ENCODE measurements at places on chromosomes 7 and 10.
A peak's percentile ranks its signal among the peaks of the same experiment; 100 is the strongest.

- no peak for DNase-seq
Observed at GRCh38 chr10:24784061-24784460, 60.4 kb upstream of the ARHGAP21 start.

DNA sequence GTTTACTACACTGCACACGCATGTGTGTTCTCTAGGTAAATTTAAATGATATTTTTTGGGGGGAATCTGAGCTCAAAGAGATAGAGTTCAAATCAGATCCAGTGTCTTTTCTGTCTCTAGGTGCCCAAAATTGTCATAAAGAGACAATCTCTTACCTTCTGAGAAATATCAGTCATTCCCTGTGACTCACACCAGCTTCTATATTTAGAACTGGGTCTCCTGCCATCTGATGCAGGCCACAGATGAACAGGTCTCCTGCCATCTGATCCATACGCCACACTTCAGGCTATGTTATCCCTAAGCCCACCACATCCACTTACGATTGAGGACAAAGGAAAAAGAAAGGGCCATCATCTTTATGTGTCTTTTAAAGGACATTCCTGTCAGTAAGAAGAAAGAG lies 136.3 kb upstream of the LAMB4 start:
- no peak for DNase-seq

DNA sequence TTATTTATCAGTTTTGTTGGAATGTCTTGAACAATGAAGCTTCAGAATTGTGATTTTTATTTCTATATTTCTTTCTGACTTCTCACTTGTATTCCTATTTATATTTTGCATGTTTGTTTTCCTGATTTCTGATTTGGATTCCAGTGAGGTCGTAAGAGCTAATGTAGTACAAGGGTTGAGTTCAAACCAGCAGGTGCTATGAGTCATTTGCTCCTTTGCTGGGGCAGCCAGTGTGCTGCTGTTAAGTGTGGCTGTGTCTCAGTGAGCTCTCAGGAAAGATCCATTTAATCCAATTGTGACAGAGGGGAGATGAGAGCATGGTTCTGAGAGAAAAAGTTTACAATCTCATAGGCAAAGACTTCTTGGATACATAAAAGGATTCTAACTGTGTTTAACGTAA lies 48.6 kb downstream of the MCU start:
- DNase-seq, result peak; percentile 85

GRCh38 chr7:132171130-132171576 lies 405.1 kb downstream of the PLXNA4 start:
- no peak for DNase-seq

- DNase-seq, result peak; percentile 88
Observed at GRCh38 chr10:14573666-14574261, 200.9 kb downstream of the FAM107B start.

GRCh38 chr10:11250304-11250703 lies 232.6 kb downstream of the CELF2 start:
- DNase-seq, result no peak

DNA sequence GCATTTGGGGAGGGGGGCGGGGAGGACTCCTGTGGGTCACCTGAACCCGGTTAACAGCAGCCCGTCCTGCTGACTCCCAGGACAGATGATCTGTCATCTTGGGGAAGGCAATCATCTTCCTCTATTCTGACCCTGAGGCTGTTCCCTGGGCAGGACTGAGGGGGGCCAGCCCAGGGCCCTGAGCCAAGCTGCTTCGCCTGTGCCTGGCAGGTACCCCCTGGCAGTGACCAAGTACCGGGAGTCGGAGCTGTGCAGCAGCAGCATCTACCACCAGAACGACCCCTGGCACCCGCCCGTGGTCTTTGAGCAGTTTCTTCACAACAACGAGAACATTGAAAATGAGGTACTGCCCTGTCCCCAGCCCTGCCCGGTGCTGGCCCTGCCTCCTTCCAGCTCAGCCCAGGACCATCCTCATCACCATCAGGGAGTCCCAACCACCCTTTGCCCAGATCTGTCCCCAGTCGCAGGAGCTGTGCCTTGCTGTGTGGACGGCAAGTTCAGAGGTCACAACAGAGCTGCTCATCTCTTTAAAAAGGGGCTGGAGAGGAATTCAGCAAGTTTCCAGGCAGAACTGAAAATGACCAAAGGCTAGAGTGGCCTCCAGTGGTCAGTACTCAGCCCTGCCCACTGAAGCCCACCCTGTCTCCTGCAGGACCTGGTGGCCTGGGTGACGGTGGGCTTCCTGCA lies 8.1 kb downstream of the AOC1 start:
- DNase-seq, result no peak

GRCh38 chr7:48041653-48041970 lies 6.3 kb downstream of the C7orf57 start:
- DNase-seq, result peak; percentile 59

GRCh38 chr10:128623776-128624175 lies 497.6 kb upstream of the MKI67 start:
- no peak for DNase-seq

GRCh38 chr10:105070249-105070648 lies 429.2 kb downstream of the SORCS3 start:
- DNase-seq, result no peak

GRCh38 chr10:69242852-69243212 lies 22.7 kb downstream of the HKDC1 start:
- no peak for DNase-seq

GRCh38 chr10:71779641-71780040 lies 6.3 kb upstream of the VSIR start:
- DNase-seq, result no peak

DNA sequence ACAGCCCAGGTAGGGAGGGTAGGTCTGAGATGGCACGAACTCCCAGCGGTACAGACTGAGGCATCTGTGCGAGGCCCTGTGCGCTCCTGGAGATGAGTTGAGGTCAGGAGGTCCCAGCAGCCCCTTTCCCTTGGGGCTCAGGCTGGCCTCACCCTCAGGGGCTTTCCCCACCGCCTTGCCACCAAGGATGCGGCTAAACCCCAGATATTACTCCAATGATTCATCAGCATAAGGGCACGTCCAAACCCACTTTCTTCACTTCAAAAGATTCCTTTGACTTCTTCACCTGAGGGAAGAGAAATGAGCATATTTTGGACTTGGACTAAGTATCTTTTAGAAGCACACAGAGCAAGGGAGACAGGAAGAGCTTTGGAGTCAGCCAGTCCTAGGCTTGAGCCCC lies 20.3 kb downstream of the UROS start:
- no peak for DNase-seq

- DNase-seq, result no peak
Observed at GRCh38 chr10:14415676-14416307, 85.1 kb upstream of the FRMD4A start.

DNA sequence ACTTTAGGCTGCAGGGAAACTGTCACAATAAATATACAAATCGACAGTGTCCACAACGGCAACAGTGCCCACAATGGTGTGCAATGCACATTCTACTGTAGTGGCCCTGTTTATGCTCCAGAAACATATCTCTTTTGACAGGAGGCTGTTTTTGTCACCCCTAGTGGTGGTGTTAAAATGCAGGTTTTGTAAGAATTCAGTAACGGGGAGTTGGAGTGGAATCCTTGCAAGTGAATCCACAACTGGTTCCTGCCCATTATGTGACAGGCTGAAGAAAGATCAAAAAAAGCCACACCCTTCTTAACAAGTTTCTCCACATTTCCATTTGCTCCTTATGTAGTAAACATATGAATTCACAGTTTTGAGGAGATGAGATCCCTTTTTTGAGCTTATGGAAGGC lies 58.5 kb downstream of the BEND7 start:
- DNase-seq, result no peak

- DNase-seq, result no peak
Observed at GRCh38 chr10:12587451-12587888, 238.1 kb downstream of the CAMK1D start.

DNA sequence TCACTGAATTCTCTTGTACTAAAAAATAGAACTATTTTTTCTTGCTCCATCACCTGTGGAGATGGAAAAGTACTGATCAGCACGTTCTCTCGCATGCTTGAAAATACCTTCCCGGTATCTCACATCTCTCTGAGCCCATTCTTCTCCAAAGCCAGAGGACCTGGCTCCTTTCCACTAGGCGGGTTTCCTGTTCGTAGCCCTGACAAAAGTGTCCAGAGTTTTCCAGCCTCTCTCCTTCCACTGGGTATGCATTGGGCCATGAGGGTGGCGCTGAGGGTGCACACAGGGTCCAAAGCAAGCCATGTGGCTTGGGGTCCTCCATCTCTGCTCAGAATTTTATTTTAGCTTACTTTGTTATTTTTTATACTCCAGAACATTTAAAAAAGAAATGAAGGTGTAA lies 16.3 kb upstream of the SRGN start:
- DNase-seq, result no peak

GRCh38 chr7:158842486-158842885 lies 13.2 kb upstream of the ESYT2 start:
- DNase-seq, result no peak

DNA sequence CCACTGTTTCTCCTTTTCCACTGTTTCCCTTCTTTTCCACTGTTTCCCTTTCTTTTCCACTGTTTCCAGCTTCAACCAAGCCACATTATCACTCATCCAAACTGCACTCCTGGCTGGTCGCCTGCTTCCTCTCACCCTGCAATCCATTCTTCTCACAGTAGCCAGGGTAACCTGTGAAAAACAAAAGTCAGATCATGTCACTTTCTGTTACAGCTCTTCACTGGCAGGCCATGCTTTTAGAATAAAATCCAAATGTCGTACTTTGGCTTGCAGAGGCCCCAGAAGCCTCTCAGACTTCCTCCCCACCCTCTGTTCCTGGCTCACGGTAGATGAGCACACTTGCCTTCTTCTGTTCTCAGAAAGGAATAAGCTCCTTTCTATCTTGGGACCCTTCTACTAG lies 33.9 kb downstream of the STARD3NL start:
- DNase-seq, result peak; percentile 17

- no peak for DNase-seq
Observed at GRCh38 chr7:70135656-70136055, 537.4 kb downstream of the AUTS2 start.

- DNase-seq, result no peak
Observed at GRCh38 chr10:88386204-88386788, 196.8 kb downstream of the RNLS start.

GRCh38 chr7:11895337-11895736 lies 63.3 kb upstream of the THSD7A start:
- no peak for DNase-seq

GRCh38 chr7:151491859-151492258 lies 27.8 kb downstream of the RHEB start:
- peak; percentile 63 for DNase-seq

GRCh38 chr7:158101821-158102450 lies 485.7 kb downstream of the PTPRN2 start:
- no peak for DNase-seq

DNA sequence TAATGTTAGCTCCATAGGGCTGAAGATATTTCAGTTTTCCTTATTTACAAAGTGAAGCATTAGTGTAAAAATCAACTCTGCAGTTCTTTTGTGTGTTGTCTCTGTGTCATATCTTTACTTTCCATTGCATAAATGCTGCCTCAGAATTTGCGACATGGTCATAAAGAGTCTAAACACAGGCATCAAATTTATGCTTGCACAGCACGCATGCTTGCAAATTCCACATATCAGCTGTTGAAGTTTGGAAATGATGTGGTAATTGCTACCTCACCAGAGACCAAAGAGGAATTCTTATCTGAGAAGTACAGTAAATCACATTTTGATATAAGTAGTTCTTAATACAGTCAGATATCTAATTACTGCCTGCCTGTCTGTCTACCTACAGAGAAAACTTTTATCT lies 348.2 kb upstream of the GRM3 start:
- no peak for DNase-seq

GRCh38 chr7:79434098-79434497 lies 19.4 kb downstream of the MAGI2 start:
- DNase-seq, result peak; percentile 68

GRCh38 chr7:151440799-151441445 lies 981 bp upstream of the CRYGN start:
- no peak for DNase-seq

Measured in mesenchymal stem cell (in vitro differentiated cells and primary cell).